Motor neuron (in vitro differentiated cells): ENCODE measurements at places on chromosomes 16 and 17.

DNA sequence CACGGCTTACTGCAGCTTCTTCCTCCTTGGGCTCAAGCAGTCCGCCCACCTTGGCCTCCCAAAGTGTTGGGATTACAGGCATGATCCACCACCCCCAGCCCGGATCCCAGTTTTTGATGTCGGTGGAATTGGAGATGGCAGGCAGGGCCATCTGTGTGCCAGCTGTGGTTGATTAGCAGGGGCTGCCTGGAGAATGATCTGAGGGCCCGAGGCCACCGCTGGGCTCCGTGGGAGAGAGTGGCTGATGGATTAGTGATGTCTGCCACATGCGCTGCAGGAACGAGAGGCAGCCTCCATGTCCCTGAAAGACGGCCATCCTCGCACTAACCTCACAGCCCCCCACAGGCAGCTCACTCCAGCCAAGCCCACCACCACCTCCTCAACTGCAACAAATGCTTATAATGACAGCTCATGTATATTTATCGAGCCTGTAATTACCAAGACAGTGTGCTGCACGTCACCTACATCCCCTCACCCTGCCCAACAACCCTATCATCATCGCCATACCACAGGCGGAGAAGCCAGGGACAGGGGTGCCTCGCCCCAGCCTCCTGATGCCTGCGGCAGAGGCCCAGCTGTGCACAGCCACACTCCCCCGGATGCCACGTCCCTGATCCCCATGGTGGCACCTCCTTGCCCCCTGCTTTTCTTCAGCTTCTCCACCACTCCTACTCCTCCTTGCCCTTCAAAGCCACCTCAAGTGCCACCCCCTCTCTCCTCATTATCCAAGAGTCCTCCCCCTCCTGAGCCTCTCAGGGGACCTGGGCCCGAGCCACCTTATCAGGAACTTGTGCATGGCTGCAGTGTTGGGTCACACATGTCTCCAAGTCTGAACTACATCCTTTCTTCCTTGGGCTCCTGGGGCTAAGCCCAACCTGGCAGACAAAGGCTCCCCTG lies 33.2 kb downstream of the ACTG1 start:
- ATAC-seq = no peak

- ATAC-seq = no peak
These were observed 10.0 kb downstream of the STX4 start for GRCh38 chr16:31043352-31043751.

- peak; percentile 76 for ATAC-seq
These were observed 204.5 kb upstream of the RPL38 start for GRCh38 chr17:73998653-73999645.

- ATAC-seq = no peak
These were observed 24.8 kb upstream of the NSRP1 start for GRCh38 chr17:30091771-30092170.

- ATAC-seq = no peak
These were observed 18.9 kb downstream of the RPRML start for GRCh38 chr17:46960152-46960551.

GRCh38 chr16:75060723-75061122 lies 55.9 kb downstream of the LDHD start:
- no peak for ATAC-seq

GRCh38 chr16:85969159-85969558 lies 70.2 kb downstream of the IRF8 start:
- no peak for ATAC-seq

GRCh38 chr16:81241706-81242105 lies 3.2 kb downstream of the BCO1 start:
- no peak for ATAC-seq

DNA sequence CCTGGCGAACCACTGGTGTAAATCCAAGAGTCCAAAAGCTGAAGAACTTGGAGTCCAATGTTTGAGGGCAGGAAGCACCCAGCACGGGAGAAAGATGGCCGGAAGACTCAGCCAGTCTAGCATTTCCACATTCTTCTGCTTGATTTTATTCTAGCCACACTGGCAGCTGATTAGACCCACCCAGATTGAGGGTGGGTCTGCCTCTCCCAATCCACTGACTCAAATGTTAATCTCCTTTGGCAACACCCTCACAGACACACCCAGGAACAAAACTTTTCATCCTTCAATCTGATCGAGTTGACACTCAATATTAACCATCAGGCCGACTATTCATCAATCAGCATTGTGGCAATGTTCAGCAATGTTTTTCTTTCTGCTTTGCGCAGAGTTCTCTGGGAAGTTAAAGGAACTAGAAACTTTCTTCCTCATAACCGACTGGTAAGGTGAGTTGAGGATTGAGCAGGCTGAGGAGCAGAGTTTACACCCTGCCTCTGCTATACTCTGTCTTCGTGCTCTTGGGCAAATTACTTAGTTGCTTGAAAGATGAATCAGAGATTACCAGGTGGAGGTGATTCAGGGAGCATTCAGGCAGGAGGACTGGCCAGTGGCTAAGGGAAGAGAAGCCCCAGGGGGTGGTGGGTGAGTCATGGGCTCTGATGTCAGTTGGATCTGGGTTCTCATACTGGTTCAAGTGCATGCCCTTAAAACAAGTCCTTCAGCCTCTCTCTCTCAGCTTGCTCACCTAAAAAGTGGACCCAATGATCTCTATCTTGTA lies 28.2 kb upstream of the BRD7 start:
- ATAC-seq = no peak

- no peak for ATAC-seq
These were observed 47.9 kb upstream of the CPHXL start for GRCh38 chr16:75774197-75774596.

GRCh38 chr16:817001-817906 lies 16.7 kb upstream of the GNG13 start:
- peak; percentile 52 for ATAC-seq

GRCh38 chr17:73042225-73042624 lies 50.3 kb downstream of the SLC39A11 start:
- no peak for ATAC-seq

DNA sequence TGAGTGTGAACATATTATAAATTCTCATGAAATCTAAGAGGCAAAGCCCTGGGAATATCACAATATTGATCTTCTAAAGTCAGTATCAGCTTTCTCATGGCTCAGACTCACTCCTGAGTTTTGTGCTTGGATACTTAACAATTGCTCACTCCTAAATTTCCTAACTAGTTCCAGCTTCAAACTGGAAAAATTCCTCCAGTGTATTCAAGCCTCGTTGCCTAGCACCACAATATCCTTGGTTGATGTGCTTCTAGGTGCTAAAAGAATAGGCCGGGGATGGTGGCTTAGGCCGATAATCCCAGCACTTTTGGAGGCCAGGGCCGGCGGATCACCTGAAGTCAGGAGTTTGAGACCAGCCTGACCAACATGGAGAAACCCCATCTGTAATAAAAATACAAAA lies 62.5 kb downstream of the XYLT1 start:
- no peak for ATAC-seq

- peak; percentile 87 for ATAC-seq
These were observed at the start of gene CACNA1G for GRCh38 chr17:50560185-50560824. Gene CACNA1G, plus strand, starts transcription at chr17:50560715. Its CDS starts 745 bp downstream, at chr17:50561460.

DNA sequence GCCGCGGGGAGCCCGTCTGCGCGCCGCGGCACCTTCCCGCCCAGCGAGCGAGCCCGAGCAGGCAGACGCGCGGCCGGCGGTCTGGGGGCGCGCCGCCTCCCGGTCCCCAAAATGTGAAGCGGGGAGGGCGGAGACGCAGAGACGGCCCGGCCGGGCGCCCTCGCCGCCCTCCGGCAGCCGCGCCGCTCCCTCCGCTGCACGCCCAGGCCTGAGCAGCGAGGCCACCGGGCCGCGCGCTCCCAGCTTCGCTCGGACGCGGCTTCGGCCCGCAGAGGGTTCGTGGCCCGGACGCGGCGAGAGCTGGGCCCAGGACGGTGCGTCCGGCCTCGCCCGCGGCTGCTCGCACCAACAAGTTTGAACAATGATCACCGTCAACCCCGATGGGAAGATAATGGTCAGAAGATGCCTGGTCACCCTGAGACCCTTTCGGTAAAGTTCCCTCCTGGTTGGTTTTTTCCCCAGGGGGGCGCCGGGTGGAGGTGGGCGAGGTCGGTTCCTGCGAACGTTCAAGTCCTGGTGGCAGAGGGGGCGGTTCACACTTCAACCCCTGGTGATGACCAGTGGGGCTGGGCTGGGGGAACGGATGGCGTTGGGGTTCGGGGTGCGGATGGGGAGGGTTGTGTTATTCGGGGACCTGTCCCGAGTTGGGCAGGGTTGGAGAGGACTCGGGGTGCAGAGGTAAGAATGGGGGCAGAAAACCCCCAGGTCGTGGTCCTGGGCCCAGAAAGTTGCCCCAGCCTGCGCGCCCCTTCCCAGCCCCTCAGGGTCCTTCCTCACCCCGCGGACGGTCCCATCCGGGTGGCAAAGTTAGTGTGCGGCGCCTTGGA lies 678 bp downstream of the MGAT5B start:
- ATAC-seq = peak; percentile 42

- ATAC-seq = no peak
These were observed 61.2 kb downstream of the USP31 start for GRCh38 chr16:23088018-23088417.

DNA sequence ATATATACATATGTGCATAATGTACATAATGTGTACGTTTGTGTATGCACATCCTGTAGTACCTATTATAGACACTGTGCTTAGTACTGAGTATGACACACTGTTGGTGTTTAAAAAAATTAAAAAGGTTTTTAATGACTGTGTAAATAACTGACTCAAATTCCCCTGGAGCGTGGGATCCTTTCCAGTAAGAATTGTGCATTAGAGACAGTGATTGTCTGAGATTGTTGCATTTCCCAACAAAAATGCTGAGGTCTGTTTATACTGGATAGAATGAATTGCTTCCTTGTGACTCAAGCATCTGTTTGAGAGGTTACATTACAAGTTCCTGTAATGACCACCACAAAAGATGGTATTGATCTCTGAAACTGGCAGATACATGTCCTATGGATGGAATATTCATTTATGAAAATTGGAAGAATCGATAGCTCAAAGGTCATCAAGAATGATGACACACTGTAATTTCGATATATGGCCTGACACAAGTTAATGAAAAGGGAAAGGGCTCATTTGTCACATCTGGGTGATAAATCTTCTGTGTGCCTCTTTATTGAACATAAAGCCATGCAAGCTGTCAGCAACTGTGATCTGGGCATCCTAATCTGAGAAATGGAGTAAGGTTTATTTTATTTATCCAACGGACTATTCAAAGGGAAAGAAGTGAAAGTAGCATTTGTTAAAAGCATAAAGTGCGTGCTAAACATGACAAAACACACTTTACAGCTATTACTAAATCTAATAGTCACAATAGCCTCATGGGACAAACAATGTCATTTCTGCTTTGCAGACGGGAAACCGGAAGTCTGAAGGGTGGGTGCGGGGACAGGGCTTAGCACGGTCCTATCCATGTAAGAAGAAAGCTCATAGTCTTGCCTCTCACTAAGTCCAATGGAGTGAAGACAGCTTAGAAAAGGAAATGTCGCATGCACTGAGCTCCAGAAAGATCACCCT lies 228.8 kb downstream of the CDH11 start:
- peak; percentile 86 for ATAC-seq

GRCh38 chr17:62741290-62741689 lies 66.8 kb downstream of the MARCHF10 start:
- ATAC-seq = no peak

DNA sequence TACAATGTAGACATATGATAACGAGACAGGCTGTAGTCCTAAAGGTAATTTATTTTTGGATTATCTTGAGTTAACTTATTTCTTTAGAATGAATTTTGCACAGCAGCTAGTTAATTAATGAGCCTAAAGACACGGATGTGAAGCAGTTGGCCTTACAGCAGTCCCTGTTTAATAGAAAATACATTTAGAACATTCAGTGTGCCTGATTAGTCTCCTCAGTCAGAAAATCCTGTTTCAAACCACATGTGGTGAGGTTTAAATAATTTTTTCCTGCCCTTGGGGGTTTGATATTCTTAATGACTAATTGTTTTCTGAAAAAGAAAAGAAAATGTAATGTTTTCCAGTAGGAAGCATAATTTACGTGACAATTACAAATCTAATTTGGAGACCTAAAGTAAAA lies 494.2 kb upstream of the CDH8 start:
- no peak for ATAC-seq

DNA sequence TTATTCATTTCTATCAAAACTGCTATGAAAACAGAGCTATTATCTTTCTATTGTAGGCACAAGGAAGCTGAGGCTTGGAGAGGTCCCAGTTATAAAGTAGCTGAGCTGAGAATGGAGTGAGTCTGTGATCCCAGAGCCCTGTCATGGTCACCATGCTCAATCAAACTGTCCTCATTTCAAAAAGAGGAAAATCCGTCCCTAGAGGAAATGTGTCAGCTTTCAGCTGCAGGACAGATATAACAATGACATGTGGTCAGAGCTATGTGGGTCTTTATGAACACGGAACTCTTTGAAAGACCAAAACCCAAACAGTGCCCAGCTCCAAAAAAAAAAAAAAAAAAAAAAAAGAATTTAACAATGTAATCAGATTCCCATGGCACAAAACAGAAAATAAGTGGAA lies 266.1 kb downstream of the XYLT1 start:
- ATAC-seq = no peak

- no peak for ATAC-seq
These were observed 223.3 kb downstream of the CBLN1 start for GRCh38 chr16:49058382-49058781.

DNA sequence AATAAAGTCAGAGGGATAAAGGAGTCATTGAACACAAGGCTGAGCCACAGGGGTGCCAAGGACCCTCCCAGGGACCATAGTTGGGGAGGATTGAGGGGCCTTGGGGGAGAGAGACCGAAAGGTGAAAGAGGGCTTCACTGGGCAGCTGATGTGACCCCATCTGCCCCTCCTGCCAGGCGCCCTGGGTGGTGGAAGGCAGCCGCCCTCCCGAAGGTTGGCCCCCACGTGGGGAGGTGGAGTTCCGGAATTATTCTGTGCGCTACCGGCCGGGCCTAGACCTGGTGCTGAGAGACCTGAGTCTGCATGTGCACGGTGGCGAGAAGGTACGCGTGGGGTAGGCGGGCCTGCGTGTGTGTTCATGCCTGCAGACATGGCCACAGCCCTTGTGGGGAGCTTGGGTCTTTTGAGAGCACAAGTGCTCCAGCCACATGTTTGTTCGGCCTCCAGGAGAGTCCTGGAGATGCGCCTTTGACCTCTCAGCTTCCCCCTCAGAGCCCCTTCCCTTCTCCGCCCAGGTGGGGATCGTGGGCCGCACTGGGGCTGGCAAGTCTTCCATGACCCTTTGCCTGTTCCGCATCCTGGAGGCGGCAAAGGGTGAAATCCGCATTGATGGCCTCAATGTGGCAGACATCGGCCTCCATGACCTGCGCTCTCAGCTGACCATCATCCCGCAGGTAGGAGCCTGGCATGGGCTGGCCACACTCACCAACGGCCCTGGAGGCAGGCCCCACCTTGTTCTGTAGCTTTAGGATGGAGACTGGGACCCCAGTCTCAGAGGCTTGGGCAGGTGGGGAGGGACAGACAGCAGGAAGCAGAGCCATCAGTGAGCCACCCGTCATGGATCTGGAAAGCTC lies 24.1 kb downstream of the ANKRD40 start:
- ATAC-seq = no peak

DNA sequence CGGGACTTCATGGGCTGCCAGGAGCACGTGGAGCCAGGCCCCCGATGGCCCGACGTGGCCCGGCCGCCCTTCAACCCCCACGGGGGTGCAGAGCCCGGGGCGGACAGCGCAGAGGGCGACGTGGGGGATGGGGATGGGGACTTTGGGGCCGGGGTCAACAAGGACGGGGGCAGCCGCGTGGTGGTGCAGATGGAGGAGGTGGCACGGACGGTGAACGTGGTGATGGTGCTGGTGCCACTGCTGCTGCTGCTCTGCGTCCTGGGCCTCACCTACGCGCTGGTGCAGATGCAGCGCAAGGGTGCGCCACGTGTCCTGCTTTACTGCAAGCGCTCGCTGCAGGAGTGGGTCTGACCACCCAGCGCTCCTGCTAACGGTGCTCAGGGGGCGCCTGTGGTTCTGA lies 19.5 kb downstream of the MMP15 start:
- no peak for ATAC-seq
